ENCODE measurements at places on chromosomes 7 and 10.
A peak's percentile ranks its signal among the peaks of the same experiment; 100 is the strongest.

DNA sequence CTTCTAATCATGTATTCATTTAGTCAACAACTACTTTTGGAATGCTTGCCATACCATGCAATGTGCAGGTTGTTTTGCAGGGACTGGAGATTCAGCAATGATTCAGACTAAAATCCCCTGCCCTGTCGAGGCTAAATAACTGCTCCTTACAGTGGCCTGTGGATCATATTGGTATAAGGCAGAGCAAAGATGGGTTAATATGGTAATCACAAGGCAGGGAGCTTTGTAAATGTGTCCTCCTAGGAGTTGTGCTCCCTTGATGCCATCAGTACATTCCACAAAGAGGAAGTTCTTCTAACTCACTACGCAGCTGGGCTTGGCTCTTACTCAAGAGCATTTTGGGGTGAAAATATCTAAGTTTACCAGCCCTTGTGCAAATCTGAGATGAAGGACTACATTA, 614 bp upstream of the IFIT2 start:
- no peak for DNase-seq

DNA sequence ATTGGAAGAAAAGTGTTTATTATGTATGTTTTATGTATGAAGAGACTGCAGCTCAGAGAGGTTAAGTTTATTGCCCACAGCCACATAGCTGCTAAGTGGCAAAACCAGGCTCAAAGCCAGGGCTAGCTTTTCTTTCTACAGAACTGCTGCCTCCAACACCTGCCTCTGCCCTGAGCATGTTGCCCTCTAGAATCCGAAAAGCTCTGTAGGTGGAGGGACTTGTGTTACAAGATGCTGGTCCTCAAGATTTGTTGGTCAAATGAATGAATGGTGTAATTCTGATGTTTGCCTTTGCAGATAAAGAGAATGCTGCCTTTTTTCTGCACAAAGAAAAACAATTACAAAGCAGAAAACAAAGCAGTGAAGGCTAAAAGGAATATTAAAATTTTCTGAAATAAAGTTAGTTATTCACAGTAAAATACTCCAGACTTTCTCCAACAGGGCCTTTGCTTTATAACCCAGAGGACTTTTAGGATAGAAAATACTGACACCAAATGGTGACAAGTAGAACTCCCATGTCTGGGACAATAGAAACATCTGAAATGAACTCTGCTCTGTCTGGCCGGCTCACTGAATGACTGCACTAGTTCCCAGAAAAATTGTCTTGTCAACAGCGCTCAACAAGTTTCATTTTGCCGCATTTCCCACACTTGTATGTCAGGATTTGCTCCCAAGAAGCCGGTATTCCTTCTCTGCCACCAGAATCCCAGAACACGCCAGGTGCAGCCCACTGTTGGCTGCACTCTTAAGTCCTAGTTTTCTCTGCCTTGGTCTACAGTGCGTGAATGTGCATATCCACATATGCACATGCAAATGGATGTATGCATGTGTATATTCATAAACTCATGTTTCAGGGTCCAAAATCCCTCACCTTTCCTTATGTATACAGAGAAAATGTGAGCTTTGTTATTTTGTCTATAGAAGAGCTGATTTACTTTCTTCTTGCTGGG, 11.0 kb upstream of the DNTT start:
- no peak for DNase-seq

DNA sequence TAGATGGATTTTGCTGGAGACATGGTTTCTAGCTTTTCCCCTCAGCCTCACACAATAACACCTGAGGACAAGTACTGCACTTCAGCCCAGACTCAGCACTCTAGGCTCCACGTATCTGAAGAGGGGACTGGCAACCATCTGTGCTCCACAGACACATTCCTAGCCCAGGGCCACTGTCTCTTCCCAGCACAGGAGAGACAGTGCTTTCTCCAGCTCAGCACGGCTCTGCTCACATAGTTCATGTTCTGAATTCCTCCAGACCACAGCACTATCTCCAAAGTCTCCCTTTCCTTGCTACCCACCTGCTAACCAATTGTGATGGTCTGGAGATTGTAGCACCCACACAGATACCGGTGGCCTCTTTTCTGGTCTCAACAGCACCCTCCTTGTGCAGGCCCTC, 114.5 kb downstream of the HTR7 start:
- no peak for DNase-seq

GRCh38 chr10:11475831-11476434, 135.5 kb downstream of the USP6NL start:
- DNase-seq, result no peak

DNA sequence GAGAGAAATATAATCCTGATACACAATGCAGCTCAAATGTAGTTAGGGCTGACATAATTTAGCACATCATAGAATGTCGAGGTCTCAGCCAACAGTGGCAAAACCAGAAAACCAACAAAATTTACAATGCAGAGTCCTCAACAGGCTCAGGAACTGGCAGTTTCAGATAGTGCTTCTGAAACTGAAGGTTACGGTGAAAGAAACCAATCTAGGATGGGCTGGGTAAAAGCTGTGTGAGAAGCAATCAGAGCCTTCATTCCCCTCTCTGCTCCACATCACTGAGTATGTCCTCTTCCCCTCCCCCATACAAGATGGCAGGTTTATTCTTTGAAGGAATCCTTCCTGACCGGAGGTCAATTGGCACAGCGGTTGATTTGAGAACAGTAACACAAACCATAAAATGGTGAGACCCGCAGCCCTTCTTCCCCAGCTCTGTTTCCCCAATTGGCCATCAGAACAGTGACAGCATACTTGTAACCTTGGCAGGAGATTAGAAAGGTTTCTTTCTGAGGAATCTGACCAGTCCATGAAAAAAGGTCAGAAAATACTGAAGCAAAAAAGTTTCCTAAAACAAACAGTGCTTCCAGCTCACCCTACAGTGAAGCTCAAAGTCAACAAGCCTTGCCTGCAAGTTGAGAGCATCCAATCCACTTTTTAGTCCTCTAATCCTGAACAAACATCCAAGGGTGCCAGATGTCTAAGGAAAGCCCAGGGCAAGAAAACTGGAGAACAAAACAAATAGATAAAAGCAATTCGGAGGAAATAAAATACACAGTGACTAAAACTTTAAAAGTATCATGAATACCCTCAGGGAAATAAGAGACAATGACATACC, 53.9 kb upstream of the IL6 start:
- no peak for DNase-seq

GRCh38 chr10:24784923-24785322, 61.2 kb upstream of the ARHGAP21 start:
- no peak for DNase-seq

DNA sequence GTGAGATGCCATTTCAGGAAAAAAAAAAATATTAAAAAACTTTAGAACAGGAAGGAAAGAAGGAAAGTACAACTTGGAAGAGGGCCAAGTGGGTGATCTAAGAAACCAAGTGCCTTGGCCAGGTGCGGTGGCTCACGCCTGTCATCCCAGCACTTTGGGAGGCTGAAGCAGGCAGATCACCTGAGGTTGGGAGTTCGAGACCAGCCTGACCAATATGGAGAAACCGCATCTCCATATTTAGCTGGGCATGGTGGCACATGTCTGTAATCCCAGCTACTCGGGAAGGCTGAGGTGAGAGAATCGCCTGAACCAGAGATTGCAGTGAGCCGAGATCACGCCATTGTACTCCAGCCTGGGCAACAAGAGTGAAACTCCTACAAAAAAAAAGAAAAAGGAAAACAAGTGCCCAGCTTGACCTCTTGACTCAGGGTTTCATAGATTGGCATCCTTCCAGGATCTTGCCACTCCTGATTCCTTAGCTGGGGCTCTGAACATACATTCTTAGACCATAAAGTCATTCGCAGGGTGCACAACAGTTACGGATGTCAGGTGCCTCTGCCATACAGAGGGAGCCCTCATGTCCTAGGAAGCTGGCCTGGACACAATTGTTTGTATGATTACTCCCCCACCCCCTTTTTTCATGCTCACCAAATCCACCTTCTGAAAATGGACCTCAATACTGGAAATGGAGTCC, 2.1 kb upstream of the GUSB start:
- no peak for DNase-seq

DNA sequence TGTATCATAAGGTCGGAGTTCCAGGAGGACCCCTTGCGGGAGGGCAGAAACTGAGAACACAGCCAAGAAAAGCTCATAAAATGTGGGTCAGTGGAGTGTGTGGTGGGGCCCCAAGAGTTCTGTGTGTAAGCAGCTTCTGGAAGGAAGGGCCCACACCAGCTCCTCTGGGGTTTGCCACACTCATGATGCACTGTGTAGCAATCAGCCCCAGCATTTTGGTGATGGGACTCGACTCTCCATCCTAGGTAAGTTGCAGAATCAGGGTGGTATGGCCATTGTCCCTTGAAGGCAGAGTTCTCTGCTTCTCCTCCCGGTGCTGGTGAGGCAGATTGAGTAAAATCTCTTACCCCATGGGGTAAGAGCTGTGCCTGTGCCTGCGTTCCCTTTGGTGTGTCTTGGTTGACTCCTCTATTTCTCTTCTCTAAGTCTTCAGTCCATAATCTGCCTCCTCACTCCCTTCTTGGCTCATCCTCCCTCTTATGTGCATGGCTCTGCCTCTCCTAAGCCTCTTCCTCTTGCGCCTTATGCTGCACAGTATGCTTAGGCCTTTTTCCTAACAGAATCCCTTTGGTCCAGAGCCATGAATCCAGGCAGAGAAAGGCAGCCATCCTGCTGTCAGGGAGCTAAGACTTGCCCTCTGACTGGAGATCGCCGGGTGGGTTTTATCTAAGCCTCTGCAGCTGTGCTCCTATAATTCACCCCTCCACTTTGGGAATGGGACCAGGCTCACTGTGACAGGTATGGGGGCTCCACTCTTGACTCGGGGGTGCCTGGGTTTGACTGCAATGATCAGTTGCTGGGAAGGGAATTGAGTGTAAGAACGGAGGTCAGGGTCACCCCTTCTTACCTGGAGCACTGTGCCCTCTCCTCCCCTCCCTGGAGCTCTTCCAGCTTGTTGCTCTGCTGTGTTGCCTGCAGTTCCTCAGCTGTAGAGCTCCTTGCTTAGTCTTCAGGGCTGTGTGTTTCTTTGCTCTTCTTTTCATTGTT, 17.8 kb downstream of the PRSS2 start:
- no peak for DNase-seq

DNA sequence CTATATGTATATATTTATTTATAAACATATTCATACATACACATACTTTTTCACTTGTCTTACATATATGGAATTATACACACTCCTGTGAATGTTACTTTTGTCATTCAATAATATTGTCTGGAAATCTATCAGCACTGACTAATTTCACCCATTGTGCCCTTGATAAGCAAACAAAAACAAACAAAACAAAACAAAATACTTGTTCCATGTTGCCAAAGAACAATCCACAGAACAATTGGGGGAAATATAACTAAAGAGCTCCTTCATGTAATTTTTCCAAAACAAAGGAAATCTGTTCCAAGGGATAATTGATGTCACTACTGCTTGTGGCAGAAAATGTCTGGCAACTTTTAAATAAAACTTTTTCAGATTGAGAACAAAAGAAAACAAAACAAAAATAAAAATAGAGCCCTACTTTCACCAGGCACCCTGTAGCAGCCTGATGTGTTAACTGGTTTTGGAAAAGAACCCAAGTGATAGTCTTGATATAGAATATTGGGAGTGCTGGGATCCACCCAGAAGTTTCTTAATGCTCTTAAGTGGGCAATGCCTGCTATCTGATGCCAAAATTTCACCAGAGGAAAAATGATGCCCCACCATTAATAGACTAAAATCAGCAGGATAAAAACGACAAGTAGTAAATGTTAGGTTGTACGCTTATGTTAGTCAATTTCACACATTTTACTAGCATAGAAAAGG, 34.0 kb upstream of the CCDC7 start:
- DNase-seq, result no peak

GRCh38 chr7:38222481-38223096, 44.5 kb downstream of the STARD3NL start:
- no peak for DNase-seq

- DNase-seq, result peak; percentile 40
Observed at GRCh38 chr10:104328896-104329710, 9.2 kb downstream of the ITPRIP start.

- DNase-seq, result no peak
Observed at GRCh38 chr7:7931626-7932025, 37.0 kb upstream of the GLCCI1 start.

DNA sequence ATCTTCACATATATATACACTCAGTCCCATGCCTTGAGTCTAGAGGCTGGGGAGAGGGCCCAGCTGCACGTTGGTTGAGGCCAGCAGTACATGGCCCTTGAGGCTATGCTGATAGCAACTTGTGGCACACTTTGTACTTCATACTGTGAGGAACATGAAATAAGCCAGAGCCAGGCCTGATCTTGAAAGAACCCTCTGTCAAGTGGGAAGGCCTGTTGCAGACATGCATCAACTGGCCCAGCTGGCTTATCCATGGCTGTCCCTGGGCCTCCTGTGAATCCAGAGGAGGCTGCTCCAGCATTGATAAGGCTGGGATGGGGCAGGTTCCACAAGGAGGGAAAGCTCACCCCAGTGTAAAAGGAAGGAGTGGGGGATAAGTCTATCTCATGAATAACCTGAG, 140.4 kb downstream of the NRF1 start:
- no peak for DNase-seq

GRCh38 chr10:546971-547590, 142.4 kb downstream of the DIP2C start:
- no peak for DNase-seq

- DNase-seq, result no peak
Observed at GRCh38 chr7:149776848-149777407, 3.5 kb upstream of the ZNF467 start.

- no peak for DNase-seq
Observed at GRCh38 chr10:33390046-33390445, 55.6 kb upstream of the NRP1 start.

- no peak for DNase-seq
Observed at GRCh38 chr7:140902303-140902953, 22.3 kb downstream of the BRAF start.

GRCh38 chr7:70156057-70156456, 557.8 kb downstream of the AUTS2 start:
- DNase-seq, result no peak

DNA sequence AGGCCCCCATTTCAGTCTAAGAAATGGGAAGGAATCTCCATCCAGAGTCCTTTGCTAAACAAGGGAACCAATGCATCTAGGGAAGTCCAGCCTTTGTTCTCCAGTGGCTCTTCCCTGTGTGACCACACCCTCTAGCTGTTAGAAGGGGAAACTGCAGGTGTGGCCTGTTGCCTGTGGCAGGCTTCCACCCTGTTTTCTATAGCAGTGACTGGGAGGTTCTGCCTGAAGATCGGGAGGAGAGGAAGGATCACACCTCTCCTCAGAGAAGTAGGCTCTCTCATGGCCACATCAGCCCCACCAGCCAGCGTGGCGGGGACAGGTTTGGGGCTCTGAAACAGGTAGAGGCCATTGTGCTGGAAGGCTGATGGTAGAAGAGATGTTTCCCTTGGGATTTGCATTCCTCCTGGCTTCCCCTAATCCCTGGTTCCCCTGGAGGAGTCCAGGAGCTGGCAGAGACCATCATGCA, 47.7 kb upstream of the TRIM8 start:
- DNase-seq, result no peak
